ENCODE measurements at places on chromosomes 1 and 21.

DNA sequence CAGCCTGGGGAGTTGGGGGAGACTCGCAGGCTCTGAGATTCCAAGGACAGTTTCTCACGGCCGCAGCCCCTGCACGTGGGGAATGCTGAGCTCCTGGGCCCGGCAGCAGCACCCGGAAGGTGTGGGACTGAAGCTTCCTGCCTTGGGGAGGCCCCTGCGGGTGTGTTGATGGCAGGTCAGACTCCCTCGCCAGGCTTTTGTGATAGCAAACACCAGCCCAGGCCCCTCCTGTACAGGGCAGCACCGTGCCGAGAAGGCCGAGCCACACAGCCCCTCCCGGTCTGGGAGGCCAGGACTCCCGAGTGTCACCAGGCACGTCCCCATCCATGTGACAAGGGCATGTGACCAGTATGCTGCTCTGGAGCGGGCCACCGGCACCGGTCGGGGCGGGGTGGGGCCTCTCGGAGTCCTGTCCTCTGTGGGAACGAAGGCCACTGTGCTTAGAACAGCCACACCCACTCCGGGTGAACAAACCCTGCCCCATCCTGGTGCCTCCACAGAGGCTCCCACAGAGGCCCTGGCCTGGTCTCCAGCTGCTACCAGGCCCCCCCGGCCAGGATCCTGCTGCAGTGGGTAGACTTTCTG is 31.1 kb upstream of the ARHGEF16 start:
- no peak for DNase-seq

DNA sequence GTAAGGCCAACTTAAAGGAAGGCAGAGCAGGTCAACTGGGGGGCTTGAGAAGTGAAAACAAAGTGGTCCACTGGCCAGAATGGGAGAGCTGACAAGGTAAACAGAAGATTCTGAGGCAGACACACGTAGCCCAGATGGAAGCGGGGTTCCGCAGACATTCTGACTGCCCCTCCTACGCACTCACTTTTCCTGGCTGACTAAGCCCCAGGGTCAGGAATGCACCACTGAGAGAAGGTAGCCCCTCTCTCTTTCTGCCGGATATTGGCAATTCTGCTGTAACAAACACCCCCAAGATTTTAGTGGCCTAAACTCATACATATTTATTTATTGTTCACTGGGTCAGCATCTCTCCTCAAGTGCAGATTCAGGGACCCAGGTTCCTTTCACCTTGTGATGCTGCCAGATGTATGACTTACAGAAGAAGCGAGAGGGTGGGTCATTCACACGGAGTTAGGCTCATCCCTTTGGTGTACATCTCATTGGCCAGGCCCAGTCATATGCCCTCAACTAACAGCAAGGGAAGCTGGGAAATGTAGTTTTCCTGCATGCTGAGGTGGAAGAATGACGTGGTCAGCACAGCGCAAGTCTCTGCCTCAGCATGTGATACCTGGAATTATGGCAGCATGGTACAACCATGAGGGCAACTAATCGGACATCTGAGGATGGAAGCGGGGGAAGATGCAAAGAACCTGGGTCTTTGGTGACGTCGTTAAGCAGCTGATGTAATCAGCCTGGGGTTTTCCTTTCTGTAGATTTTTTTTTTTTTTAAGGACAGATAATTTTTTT is 43.4 kb upstream of the MRPS6 start:
- no peak for DNase-seq

DNA sequence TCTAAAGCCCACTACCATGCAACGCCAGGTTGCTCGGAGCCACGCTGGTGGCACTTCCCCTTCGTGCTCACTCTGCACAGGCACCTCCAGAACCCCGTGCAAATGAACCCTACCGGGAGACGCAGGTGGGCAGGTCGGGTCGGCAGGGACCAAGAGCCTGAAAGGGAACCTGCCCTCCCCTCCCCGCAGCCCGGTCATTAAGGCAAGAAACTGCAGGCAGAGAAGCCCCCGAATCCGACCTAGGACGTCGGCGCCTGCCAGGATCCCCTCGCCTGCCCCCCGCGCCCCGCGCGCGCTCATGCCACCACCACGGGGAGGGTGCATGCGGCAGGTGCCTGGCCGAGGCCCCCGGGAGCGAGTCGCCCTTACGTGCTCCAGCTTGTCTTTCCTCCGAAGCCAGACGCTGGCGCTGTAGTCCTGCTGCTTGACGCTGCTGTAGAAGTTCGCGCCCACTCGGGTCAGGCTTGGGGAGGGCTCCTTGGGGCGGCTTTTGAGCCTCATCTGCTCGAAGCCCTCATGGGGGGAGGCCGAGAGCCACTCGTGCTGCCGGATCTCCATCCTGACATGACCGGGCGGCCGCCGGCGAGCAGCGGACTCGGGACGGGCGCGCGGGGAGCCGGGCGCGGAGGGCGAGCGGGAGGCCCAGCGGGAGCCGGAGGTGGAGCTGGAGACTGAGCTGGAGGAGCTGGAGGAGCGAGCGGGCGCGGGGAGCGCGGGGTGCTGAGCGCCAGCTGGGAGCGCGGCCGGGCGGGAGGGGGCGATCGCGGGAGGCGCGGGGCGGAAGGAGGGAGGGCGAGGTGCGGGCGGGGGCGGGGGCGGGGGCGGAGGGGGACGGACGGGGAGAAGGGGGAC is 552 bp downstream of the PLD5 start:
- DNase-seq, result no peak

GRCh38 chr21:44853601-44854390 is 19.7 kb downstream of the PTTG1IP start:
- DNase-seq, result no peak

GRCh38 chr21:45110873-45111624 is 36.7 kb downstream of the ADARB1 start:
- DNase-seq, result no peak

GRCh38 chr1:156849151-156849496 is 9.8 kb downstream of the INSRR start:
- DNase-seq, result no peak

GRCh38 chr21:46486481-46487126 is 27.9 kb downstream of the DIP2A start:
- DNase-seq, result no peak

DNA sequence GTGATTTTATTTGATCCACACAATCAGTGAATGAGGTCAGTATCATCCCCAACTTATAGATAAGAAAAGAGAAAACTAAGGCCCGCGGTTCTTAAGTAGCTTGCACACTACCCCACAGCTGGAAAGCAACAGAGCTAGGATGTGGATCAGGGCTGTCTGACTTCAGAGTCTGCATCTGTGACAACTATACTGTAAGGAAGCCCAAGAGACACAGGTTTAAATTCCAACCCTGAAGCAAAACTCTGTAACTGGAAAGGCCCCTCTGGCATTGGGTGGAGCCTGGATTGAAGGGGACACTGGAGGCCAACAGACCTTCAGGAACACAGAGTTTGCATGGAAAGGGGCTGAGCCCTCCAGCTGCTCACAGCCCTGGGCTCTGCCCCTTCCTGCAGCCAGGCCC is 40.2 kb downstream of the LGR6 start:
- no peak for DNase-seq

DNA sequence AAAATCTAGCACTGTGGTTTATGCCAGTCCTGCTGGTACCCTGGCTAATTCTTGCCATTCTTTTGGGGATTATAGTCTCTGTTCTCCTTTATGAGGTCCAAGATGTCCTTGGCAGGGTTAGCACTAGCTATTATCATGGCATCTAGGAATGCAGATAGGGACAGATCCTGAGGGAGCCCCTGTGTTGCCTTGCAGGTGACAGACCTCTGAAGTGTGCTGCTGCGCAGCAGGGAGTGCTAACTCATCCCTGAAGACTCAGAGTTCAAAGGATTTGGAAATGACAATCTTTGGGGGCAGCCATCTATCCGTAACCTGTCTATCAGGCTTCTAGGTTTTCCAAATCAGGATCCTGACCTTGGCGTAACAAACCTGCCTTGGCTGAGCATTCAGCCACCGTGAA is 16.3 kb downstream of the ZFYVE9 start:
- no peak for DNase-seq

DNA sequence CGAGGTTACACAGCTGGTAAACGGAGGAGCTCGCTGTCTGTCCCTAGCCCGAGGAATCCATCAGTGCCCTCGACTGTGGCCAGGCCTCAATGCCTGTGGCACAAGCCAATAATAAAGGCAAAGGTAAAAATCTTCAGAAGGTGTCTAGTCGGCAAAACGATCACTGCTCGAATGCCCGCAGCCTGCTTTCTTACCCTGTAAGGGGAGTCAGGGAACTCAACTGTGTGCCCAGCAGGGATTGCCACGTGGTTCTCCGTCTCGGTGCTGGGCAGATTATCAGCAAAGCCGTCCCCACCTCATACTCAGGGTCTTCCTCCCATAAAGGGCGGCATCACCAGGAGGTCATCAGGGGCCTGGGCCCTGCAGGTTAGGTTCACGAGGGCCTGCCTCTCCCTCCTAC is 103.4 kb downstream of the PAX7 start:
- DNase-seq, result no peak

GRCh38 chr1:187038784-187039183 is 210.0 kb downstream of the PLA2G4A start:
- DNase-seq, result no peak

GRCh38 chr1:101567582-101568189 is 330.9 kb downstream of the S1PR1 start:
- peak; percentile 16 for DNase-seq

DNA sequence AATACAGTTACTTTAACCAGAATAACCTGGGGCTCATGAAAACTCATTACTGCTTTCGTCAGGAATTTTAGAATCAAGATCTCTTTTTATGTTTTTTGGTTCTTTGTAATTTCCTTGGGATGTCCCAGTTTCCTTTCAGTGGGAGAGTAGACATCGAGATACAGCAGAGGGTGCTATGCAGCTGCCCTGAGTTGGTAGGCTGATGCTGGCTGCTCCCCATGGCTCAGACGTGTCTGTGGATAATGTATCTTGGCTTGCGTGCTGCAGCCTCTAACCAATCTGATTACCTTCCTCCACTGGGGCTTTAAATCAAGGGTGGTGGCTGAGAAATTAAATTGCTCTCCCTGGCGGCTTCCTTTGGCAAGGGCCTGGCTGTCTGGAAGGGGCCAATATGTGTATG is 253.7 kb downstream of the CACNA1E start:
- DNase-seq, result no peak

DNA sequence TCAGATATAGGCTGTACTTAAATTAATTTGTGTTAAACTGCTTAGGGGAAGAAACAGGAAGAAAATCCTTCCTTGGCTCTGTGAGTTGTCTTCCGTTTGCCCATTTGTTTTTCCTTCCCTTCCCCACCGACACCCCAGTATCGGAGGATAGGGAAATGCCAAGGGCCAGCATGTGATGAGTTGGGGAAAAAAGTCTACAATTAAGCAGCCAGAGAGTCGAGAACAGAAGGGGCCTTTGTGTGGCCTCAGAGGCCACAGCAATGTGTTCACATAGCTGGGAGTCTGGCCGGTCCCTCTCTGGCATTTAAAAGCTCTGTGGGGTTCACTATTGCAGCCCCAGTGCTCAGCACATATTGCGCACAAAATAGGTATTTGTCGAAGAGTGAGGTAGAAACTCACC is 489.3 kb downstream of the MATN1 start:
- no peak for DNase-seq

GRCh38 chr1:179023946-179024650 is 1.6 kb upstream of the FAM20B start:
- DNase-seq, result no peak

DNA sequence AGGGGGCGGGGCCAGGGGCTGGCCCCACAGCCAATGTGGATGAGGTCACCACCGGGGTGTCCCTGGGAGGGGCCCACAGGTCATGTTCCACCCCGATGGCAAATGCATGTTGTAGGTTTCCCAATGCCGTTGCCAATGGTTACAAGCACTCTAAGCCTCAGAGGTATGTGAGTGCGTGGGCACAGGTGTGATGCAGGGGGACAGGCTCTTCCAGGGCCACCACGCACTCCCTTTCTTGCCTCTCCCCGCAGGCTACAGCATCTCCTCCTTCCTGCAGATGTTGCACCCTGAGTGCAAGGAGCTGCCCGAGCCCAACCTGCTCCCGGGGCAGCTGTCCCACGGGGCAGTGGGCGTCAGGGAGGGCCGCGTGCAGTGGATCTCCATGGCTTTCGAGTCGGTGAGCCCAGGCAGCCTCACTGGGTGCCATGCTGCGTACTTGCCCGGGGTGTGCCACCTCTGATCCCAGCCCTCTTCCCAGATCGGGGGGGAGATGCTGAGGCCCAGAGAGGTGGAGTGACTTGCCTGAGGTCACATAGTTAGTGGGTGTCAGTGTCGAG is 52.4 kb downstream of the DISP3 start:
- DNase-seq, result no peak

DNA sequence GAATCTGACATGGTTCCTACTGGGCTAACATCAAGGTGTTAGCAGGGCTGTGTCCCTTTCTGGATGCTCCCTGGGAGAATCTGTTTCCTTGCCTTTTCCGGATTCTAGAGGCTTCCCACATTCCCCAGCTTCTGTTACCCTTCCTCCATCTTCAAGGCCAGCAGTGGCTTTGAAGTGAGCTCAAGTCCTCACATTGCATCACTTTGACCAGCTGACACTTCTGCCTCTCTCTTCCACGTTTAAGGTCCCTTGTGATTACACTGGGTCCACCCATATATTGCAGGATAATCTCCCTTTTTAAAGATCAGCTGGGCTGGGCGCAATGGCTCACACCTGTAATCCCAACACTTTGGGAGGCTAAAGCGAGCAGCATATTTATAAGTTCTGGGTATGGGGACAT is 33.1 kb downstream of the CNST start:
- no peak for DNase-seq

GRCh38 chr1:25184001-25184762 is 48.1 kb downstream of the SYF2 start:
- DNase-seq, result no peak

GRCh38 chr1:10444795-10445397 is 4.9 kb upstream of the CORT start:
- DNase-seq, result no peak

DNA sequence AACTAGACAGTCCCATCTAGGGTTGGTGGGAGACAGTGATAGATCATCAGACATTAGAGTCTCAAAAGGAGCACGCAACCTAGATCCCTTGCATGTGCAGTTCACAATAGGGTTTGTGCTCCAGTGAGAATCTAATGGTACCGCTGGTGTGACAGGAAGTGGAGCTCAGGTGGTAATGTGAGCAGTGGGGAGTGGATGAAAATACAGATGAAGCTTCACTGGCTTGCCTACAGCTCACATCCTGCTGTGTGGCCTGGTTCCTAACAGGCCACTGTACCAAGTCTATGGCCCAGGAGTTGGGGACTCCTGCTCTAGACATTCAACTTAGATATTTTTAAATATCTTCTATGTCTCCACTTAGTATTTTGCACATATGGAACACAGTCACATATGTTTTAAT is 231.1 kb upstream of the NRIP1 start:
- DNase-seq, result no peak

DNA sequence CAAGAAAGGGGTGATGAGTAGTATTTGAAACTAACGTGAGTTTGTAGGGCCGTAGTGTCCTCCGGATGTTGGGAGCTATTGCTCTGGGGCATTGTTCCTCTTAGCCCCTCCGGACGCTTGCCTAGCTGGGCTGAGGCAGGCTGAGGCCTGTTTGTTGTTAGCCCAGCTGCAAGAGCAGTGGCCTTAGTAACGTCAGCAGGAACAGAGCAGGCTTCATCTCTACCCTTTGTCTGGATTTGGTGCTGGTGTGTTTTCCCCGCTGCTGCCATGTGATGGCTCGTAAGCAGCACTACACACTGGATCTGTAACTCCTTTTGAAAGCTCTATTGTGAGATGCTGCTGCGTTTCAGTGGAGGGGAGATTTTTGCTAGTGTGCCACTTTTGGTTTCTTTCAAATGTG is 57.6 kb downstream of the DNM3 start:
- DNase-seq, result no peak

- no peak for DNase-seq
Observed at GRCh38 chr1:94527447-94528031, 14.0 kb downstream of the F3 start.
